GM23248 (cell line): ENCODE measurements at places on chromosomes 5 and 9.
A peak's percentile ranks its signal among the peaks of the same experiment; 100 is the strongest.

DNA sequence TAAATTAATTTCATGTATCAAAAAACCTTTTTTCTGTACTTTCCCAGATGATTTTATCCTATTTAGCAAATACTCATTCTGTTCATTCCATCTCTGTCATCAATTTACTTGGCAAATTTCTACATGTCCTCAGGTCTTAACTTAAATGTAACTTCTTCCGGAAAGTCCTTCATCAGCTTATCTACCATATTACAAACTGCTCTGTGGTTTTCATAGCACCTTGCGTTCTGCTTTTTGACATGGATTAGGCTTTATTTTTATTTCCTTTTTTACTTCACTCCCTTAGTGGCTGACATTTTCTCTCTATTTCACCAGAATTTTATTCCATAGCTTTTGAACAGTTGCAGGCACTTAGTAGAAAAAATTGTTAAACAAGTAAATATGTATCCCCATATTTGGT is 1040.8 kb downstream of the TAF11L14 start:
- no peak for DNase-seq

GRCh38 chr9:89999176-89999533 is 394.3 kb downstream of the GADD45G start:
- DNase-seq, result no peak

DNA sequence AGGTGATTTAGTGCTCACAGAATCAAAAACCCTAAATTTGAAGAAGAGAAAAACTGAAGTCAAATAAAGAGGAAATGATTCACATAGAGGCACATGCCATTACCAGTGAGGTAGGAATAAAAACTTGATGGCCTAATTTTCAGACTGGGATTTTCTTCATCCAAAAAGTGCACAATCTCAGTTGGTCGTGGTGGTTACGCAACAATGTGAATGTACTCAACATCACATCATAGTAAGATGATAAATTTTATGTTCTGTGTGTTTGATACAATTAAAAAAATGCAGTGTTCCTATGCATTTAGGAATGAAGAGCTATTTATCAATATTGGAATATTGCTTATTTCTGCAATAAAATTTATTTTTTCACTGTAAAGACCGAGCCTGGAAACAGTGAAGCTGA is 60.7 kb downstream of the SV2C start:
- DNase-seq, result no peak

DNA sequence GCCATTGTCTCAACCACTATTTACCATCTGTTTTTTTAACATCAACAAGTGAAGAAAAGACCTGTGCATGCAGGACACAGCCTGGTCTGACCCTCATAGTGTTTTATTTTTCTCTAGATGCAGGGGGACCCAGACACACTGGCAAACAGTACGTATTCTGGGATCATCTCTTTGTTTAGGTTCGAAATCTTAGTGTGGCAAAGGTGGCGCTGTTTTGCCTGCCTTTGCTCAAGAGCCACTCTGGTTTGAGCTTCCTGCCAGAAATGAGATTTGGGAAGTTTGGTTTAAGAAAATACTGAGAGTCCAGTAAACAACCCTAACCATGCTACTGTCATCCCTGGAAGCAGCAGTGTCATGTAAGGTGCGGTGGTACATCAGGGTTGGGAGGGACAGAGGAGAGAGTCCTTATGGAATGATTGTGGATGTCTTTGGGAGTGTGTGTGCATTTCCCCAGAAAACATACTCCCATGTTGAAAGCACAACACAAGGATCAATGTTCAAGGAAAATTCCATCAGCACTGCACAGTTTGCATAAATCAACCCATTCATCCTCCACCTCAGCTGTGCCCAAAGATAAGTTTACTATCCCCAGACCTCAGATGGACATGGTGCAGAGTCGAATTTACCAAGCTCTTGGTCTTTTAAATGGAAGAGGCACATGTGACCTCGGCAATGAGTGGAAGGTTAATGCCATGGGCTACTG is 34.0 kb upstream of the FLT4 start:
- DNase-seq, result no peak

DNA sequence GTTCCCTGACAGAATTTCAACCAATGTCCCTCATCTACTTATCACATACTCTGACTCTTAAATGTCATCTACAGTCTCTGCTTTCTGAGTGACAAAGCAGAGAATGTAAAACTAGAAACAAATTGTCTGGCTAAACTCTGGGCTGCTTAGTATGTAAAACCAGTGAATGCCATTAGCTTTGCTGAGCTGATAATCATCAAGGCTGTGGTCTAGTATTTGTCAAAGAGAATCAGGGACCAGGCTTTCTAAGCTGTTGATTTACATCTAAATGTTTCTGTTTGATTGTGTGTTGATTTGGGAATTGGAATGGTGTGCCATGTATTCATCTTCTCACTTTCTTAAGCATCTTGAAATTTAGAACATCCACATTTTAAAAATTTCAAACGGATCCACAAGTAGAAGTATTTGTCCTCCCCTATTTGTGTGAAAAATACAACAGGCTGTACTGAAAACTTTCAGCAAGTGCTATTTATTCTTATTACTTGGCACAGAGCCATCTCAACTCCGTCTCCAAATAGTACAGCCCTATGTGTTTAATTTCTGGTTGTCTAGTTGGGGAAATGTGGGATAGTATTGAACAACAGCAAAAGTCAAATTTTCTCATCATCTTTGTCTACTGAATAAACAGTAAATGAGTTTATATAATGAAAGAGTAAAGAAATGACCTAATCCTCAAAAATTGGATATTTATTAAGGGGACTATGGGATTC is 251.5 kb downstream of the KCTD16 start:
- DNase-seq, result no peak

DNA sequence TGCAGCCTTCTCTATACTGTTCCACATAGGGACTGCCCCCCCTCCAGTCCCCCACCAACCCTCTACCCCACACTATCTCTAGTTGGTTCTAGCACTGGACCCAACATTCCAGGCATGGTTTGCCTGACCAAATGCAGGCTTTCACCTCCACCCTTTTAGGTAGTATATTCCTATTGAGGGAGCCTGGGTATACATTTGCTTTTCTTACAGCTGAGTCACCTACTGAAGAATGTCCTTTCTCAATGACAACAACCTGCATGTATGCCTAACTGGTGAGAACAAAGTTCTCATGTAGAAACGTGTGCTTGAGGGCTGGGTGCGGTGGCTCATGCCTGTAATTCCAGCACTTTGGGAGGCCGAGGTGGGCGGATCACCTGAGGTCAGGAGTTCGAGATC is 8.2 kb downstream of the TNIP1 start:
- peak; percentile 79 for DNase-seq

- DNase-seq, result no peak
Measured at GRCh38 chr9:104388071-104388470, 116.0 kb upstream of the OR13F1 start.

GRCh38 chr5:99059685-99060084 is 130.9 kb upstream of the CHD1 start:
- no peak for DNase-seq

DNA sequence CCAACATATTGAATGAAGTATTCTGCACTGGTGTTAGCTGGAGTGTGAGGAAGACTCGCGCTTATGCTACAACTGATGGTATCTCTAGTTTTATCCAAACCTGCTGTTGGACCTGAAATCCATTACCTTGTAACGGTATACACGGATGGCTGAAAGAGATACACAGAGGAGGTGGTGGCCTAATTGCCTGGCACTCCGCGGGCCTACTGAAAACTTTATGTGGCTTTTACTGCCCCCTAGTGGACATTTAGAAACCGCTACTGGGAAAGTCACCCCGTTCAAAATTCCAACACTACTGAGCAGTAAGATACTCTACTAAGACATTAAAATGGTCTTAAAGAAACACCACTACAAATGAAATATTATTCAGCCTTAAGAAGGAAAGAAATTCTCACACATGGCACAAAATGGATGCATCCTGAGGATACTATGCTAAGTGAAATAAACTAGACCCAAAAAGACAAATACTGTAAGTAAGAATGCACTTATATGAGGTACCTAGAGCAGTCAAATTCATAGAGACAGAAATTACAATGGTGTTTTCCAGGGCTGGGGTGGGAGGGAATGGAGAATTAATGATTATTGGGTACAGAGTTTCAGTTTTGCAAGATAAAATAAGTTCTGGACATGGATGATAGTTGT is 100.4 kb downstream of the TTLL11 start:
- DNase-seq, result peak; percentile 86

GRCh38 chr5:66967102-66967501 is 229.5 kb downstream of the CD180 start:
- peak; percentile 81 for DNase-seq

- no peak for DNase-seq
Measured at GRCh38 chr5:160703547-160704189, 148.3 kb downstream of the ATP10B start.

DNA sequence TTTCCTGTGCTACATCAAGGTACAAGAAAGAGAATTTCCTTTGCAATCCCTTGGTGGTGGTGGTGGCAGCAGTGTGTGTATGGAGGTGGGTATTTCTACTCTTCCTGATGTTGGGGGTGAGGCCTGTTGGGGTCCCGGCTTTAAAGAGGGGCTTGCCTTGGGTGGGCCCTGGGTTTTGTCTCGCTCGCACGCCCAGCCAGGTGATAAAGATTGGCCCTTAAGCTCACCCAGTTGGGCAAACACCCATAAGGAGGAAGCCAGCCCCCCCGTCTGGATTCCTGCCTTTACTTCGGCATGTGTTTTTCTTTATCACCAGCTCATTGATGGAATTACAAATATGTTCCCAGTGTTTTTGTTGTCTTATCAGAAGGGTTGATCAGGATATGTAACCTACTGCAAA is 16.0 kb upstream of the SARDH start:
- no peak for DNase-seq

- no peak for DNase-seq
Measured at GRCh38 chr5:174500636-174501035, 223.7 kb upstream of the MSX2 start.

GRCh38 chr5:133348406-133348805 is 263.9 kb downstream of the FSTL4 start:
- no peak for DNase-seq
